SK-N-DZ (cell line): ENCODE measurements at places on chromosomes 11 and 22.

- no peak for DNase-seq
Measured at GRCh38 chr11:60854847-60855725, 664 bp downstream of the PTGDR2 start.

GRCh38 chr22:44392446-44392921 is 79.7 kb upstream of the SHISAL1 start:
- DNase-seq: no peak

- DNase-seq: no peak
Measured at GRCh38 chr22:17198170-17199002, 20.8 kb downstream of the ADA2 start.

DNA sequence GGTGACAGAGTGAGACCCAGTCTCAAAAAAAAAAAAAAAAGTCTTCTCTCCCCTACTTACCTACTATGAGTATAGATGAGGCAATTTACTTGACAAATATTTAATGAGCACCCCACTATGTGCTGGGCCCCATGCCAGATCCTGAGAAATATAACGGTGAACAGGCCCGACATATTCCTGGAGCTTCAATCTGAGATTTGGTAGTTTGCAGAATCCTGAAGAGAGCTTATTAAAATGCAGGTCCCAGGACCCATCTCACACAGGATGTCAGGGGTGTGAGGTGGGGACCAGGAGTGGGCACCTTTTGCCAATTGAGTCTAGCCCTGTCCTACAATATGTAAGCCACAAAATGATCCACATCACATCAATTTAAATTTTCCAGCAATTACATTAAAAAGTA is 44.0 kb downstream of the KCNJ4 start:
- no peak for DNase-seq

- DNase-seq: no peak
Measured at GRCh38 chr11:57772562-57772961, 11.0 kb downstream of the CTNND1 start.

DNA sequence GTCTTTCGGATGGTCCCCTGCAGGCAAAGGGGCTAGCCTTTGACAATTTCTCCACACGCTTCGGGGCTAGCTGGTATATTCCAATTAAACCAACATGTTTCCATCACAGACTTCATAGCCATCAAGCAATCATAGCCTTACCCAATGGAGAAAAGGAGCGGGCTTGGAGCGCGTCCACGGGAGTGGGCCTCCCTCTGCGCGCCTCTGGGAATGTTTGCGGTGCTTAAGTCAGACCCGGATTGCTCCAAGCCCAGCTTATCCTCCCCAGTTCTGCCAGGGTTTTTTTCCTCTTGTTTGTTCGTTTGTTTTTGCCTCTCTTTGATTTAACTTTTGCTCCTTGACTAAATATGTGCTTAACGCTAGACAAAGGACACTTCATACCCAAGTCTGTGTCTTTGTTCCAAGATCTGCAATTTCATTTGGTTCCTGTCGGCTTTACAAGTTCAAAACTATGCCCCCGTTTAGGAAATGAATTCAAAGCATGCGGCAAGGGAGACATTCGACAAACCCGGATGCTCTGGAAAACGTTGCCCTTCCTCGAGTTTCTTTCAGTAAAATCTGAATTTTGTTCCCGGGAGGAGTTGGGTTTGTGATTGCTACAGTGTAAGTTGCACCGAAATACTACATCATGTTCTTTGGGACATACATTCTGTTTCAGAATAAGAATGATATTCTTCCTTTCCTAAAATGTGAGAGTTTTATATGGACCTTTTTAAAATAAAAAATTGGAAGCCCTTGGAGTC is 1.0 kb upstream of the GLB1L2 start:
- DNase-seq: no peak

GRCh38 chr11:73230931-73231330 is 12.8 kb downstream of the P2RY2 start:
- DNase-seq: no peak

DNA sequence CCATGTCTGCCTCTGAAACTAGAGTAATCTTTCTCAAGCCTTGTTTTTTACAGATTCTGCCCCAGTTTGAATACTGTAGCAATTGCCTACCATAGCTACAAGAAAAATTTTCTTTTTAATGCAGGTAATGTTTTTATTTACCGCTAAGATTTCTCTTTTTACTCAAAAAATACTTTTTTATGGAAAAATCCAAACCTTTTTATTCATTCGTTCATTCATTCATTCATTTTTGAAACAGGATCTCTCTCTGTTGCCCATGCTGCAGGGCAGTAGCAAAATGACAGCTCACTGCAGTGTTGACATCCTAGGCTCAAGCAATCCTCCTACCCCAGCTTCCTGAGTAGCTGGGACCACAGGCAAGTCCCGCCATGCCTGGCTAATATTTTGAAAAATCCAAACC is 2.7 kb upstream of the CPT1A start:
- DNase-seq: no peak

- DNase-seq: no peak
Measured at GRCh38 chr11:9787260-9787659, 123.4 kb downstream of the SWAP70 start.

GRCh38 chr22:46613606-46614021 is 6.6 kb upstream of the GRAMD4 start:
- no peak for DNase-seq

- no peak for DNase-seq
Measured at GRCh38 chr11:27004103-27004502, 10.2 kb downstream of the FIBIN start.

DNA sequence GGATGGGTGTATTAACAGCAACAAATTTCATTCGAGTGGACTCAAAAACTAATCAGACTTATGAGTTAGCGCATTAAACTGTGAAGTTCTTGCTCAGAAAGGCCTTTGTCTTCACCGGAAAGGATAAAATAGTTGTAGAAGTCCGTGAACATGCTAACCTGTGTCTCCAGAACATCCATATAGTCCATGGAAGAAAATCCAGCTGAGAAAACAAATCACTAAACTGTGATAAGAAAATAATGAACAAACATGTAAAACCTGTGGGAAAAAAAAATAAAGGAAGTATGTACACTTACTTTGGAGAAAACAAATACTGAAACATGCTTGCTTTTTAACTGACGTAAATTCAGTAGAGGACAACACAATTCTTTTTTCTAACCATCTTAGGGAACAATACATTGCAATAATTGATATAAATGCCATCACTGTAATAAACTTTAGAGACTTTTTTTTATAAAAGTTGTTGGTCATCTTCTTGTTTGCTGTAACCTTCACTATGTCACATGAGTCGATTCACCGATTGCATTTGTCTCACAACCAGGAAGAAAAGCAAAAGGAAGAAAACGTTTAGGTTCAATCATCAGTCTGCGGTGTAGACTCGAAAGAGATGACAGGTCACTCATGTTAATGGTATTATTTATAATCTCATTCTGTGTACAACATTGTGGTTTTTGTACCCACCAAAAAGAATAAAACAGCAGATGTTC is 41.9 kb downstream of the MSANTD4 start:
- DNase-seq: no peak

DNA sequence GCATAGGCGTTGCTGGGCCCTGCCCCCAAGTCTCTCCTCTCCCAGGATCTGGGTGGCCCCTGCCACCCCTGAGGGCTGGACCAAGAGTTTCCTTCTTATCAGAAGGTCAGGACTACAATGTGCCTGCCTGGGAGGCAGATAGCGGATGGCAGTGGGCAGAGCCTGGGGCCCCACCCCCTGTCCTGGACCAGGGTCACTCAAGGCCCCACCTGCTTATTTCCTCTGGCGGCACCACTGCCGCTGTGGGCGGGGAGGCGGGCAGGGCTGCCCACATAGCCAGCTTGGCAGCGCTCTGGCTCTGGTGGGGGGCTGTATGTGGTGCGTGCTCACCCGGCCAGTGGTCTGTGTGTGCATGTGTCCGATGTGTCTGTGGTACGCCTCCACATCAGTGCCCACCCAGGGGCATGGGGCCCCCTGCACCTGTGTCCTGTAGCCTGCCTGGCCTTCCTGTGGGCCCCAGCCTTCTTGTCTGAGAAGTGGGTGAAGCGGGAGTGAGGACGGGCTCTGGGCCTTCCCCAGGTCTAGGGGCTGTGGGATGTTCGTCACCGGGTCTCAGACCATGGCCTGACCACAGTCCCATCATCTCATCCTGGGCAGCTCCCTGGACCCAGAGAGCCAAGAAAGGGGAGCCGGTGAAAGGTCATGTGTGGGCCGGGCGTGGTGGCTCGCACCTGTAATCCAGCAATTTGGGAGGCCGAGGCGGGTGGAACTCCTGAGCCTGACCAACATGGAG is 3.0 kb downstream of the GAS2L1 start:
- DNase-seq: no peak

DNA sequence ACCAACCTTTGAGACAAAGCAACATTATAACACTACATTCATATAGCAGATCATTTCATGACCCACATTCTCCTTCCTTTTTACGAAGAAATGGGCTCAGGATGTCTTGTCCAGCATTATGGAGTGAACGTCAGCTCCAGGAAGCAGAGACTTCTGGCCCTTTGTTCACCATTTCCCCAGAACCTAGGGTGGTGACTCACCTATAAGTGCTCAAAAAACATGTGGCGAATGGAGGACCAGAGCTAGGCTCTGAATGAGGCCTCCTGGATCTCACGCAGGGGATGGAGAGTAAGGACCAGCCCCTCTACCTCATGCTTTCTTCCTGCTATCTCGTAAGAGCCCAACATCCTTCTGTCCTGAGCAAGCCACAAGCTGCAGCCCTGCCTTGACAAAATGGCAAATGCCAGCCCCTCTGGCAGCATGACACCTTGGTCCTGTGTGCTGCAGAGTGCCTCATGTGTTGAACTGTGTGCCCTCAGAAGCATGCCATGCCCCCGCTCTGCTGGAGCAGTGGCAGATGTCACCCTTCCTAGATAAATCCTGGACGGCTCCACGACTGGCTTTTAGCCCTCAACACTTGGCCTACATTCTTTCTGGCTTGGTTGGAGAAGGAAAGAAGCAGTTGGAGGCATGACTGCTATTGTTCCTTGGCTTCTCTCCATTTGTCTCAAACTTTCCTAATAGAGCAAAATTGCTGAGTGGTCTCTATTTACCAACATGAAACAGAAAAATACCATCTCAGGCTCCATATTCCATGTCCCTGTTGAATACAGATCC is 6.5 kb upstream of the ST3GAL4 start:
- no peak for DNase-seq

- DNase-seq: peak; percentile 95
Measured at GRCh38 chr11:1389103-1389931, 417 bp upstream of the BRSK2 start.

GRCh38 chr11:114319716-114320328 is 23.6 kb downstream of the NNMT start:
- no peak for DNase-seq

- no peak for DNase-seq
Measured at GRCh38 chr11:88039476-88040147, 135.6 kb downstream of the RAB38 start.

- no peak for DNase-seq
Measured at GRCh38 chr11:128254941-128255340, 332.4 kb downstream of the ETS1 start.

DNA sequence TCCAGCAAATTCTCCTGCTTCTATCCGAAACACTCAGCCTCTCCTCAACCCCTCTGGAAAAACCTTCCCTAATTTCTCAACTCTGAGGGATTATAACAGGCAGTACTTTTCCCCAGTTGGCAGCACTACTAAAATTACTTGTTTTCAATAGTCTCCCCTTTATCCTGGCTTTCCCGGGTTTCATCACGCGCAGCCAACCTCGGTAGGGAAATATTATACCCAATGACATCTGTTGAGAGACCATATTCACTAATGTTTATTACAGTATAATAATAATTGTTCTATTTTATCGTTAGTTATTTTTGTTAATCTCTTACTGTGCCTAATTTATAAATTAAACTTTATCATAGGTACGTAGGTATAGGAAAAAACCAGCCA is 330 bp upstream of the POLD3 start:
- DNase-seq: no peak

DNA sequence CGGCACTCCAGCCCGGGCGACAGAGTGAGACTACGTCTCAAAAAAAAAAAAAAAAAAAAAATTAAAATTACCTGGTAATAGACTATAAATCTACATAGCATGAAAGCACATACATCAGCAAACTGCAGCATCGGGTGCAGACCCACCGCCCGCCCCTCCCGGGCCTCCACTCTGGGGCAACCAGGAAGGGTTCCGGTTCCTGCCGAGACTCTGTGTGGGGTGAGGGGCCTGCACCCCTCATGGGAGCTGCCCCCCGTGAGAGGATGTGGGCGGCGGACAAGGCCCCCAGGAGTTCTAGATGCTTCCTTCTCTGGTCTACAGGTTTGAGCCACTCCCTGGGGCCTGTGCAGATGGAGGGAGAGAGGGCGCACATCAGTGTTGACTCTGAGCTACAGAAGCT is 9.1 kb downstream of the DRD4 start:
- no peak for DNase-seq

DNA sequence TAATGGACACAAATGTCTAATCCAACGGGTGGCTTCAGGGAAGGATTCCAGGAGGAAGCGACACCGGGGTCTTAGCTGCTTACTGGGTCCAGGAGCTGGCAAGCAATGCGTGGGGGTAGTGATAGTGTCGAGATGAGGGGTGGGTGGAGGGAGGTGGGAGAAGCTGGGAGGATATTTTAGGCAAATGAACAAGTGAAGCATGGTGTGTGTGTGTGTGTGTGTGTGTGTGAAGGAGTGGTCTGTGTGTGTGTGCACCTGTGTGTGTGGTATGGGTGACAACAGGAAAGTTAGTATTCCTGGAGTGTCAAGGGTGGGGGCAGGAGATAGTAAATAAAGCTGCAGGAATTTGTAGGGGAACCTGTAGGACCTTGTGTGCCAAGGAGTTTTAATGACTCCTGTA is 126.9 kb upstream of the ZBED5 start:
- no peak for DNase-seq

DNA sequence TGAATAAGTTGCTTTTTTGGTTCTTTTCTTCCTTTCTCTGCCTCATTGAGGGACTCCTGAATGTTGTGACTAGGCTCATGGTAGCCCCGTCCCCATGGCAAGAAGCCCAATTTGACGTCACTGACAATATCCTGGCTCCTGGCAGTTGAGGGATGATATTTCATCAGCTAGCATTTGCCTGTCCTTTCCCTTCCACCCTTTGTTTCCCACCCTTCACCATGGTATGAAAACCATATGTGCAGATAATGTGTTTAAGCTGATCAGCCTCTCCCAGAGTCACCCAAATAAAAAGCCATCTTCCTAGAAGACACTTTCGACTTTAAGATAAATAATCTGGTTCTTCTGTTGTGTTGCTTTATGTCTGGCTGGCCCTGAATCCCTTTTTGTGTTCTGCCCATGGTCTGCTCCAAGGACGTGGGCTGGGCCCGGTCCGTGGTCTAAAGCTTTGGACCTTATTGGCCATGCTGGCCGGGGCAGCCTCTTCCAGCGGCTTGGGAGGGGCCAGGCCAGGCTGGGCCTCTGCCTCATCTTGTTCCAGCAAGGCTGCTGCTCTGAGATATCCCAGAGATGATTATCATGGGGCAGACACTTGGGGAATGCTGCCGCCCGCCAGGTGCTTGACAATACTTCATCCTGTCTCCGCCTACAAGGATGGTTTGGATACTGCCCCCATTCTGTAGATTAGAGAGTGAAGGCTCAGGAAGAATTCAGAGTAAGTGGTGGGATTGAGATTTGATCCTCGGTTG is 5.1 kb downstream of the TSPAN18 start:
- DNase-seq: peak; percentile 89
